ENCODE measurements at places on chromosomes 2 and 18.

GRCh38 chr18:47788621-47789020, 141.8 kb downstream of the SMAD2 start:
- DNase-seq, result no peak

DNA sequence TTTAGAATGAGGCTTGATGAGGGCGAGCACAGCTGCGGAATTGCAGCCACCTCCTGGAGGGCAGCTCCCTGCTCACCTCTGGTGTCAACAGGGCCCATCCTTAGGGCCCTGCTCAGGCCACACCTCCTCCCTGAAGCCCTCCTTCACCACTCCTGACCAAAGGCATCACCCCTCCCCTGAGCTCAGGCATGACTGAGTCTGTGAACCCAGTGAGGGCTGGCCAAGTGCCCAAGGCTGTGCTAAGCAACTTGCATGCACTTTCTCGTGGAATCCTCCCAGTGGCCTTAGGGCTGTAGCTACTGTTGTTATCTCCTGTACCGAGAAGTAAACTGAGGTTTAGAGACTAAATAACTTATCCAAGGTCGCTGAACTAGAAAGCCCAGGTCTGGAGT, 101.7 kb downstream of the KLHL29 start:
- no peak for DNase-seq

GRCh38 chr2:138841459-138841858, 61.3 kb upstream of the NXPH2 start:
- DNase-seq, result no peak

DNA sequence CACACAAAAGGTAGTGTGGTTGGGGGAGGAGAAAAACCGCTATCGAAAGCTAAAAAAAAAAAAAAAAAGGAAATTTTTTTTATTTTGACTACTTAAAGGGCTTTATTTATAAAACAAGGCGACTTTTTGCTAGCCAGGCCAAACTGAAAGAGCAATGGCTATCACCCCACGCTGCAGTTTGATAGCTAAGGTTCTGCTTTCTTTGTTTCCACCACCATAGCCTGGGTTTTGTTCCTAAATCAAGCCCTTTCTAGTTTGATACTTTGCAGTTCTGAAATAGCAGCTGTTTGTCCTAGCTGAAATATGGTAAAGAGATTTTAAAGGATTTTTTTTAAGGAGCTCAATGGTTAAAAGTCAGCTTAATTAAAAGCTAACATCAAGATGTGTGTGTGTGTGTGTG, 67.4 kb upstream of the ABCA12 start:
- DNase-seq, result no peak

DNA sequence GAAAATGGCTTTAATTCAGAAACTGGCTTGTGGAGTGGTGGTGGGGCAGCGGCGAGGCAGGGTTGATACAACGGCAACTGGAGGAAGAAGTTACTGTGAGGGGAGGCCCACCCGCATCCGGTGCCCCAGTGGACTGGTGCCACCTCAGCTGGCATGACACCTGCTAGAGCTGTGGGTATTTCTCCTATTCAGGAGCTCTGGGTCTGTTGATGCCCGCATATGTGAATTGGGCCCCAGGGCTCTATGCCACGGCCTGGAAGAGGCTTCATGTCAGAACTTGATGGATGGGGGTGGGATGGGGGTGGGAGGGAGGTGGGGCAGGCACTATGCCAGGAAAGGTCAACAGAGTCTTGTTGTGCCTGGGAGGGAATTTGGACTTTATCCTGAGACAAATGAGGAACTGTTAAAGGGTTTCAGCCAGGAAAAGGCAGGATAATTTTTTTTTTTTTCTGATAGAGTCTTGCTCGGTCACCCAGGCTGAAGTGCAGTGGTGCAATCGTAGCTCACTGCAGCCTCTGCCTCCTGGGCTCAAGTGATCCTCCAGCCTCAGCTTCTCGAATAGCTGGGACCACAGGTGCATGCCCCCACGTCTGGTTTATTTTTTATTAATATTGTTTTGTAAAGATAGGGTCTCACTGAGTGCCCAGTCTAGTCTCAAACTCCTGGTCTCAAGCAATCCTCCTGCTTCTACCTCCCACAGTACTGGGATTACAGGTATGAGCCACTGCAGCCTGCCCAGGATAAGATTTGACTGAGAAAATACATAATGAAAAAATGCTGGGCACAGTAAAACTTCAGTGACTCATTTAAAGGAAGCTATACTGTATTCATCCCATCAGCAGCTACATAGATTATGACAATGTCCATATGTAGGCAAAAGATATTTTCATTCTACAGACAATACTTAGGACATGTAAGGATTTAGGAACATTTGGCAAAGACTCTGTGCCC, 52.6 kb downstream of the SH2D6 start:
- DNase-seq, result no peak

DNA sequence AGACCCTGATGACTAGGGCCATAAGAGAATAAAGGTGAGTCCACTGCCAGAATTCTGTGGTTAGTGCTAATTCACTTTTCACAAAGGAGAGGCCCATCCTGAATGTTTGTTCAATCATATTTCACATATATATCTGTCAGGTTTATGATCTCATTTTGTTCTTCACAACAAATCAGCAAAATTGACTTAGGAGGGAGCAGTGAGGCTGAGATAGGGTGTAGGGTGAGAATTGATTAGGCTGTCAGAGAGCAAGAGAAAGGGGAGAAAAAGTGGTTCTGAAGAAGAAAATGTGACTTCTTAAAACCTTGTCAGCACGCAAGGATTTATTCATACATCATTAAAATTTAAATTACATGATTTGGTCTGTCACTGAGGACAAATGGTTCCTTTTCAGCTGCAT, 117.7 kb downstream of the FHOD3 start:
- peak; percentile 15 for DNase-seq

DNA sequence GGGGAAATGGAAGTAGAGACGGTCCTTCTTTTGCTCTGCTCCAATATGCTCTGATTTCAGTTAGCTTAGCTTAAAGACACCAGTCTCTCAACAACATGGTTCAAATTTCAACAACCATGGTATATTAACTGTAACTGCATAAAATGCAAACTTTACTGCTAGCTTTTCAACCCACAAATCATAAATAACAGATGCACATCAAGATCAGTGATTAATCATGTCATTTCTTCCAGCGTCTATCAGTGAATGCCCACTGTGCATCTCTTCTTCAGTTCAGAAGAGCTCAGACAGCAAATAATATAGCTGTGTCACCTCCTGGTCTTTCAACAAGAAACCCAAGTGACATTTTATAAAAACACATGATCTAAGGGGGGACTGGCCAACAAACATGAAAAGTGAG, 12.6 kb downstream of the PECR start:
- DNase-seq, result no peak

GRCh38 chr18:39205565-39206195, 1640.1 kb upstream of the CELF4 start:
- DNase-seq, result no peak

- DNase-seq, result peak; percentile 35
Measured at GRCh38 chr2:50535971-50536759, 495.8 kb downstream of the NRXN1 start.

DNA sequence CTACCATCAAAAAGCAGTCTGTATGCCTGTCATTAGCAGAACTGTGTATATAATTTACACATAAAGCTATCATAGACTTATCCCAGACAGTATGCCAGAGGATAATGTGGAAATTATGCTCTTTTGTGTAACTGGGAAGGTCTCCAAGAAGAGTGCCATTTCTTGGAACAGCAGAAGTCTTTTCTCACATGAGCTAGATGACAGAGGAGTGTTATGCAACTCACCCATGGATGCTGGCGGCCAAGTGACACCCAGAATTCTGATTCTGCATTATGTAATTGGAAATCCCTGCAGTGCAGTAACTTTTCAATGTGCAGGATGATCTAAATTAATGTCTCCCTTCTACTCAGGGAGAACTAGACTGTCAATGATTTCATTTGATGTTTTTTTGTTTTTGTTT, 160.0 kb downstream of the UBE2E3 start:
- no peak for DNase-seq

DNA sequence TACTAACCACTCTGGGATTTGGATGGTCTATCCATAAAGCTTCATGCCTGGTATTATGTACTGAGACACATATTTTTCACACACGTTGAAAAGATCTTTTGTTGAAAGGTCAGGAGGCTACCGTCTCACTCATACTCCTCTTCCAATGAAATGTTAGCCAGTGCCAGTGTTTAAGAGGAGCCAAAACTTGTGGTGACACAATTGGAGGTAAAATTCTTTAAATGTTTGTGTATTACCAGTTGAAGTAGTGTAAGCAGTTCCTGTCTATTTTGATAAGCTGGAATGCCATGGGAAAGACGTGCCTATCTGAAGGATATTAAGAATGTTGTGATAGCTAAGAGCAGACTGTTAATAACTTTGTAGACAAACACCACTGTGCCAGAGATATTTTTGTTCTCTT, 32.1 kb downstream of the MARCHF7 start:
- DNase-seq, result no peak

DNA sequence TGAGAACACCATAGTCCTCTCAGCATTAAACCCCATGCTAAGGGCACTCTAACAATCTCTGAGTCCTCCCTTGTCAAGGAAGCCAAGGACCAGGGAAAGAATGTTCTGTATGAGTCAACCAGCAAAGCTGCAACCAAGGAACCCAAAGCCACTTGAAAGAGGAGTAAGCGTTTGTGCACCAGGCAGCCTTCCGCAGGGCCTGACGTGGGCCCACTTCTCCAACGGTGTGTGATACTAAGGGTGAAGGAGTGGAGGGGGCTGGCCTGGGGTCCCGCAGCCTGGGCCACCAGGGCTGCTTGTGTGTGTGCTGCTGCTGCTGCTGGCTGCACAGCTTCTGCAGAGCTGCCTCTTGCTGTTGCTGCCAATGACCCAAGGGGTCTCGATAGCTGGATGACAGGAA, 30.1 kb upstream of the GALNT14 start:
- no peak for DNase-seq

DNA sequence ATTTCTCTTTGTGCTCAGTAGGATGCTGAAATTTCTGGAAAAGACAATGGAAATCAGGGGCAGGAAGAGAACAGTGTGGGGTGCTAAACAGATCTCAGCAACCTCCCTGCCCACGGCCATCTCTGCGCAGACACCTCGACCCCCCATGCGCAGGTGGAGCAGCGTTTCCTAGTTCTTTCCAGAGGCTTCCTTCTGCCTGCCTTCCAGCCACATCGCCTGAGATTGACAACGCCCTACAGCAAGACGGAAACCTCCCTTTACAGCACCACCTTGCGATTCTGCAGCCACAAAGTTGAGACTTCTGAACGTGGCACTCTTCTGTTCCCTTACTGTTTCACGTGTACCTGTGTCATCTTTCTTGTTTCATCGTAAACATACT, 31.4 kb upstream of the CASP8 start:
- no peak for DNase-seq

GRCh38 chr18:42290318-42291307, 335.6 kb downstream of the PIK3C3 start:
- DNase-seq, result peak; percentile 49

DNA sequence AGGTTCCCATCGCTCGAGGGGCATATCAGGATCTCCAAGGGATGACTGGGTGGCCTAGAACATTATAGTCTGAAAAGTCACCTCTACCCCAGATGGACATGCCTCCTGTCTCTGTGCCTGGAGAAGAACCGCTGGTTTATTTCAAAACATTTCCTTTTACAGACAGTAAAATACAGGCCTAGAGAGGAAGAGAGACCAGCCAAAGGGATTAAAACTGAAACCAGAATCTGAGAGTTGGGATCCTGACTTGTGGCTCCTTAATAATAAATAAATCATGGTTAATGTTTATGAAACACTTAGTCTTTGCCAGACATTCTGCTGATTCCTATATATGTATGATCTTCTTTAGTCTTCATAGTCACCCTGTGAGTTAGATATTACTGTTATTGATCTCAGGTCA, 153.7 kb downstream of the DDX1 start:
- DNase-seq, result no peak

- DNase-seq, result no peak
Measured at GRCh38 chr18:30988440-30988839, 54.1 kb downstream of the DSC3 start.

DNA sequence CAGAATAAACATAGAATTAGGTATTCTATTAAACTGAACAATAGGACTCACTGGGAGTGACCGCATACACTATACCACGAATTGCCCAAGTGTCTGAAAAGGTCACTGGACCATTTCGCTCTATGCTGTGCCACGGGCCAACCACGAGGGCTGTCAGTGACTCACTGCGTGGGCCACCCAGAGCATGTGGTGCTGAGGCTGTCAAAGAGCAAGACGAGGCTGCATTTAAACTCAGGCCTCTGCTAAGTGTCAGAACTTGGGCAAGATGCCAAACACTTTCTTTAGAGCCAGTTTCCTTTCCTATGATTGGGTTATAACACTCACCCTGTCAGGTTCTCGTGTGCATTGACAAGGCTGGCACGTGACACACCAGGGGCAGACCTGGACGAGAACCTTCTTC, 97.5 kb downstream of the SH3YL1 start:
- no peak for DNase-seq

- DNase-seq, result no peak
Measured at GRCh38 chr2:238689331-238689730, 158.6 kb upstream of the TWIST2 start.

DNA sequence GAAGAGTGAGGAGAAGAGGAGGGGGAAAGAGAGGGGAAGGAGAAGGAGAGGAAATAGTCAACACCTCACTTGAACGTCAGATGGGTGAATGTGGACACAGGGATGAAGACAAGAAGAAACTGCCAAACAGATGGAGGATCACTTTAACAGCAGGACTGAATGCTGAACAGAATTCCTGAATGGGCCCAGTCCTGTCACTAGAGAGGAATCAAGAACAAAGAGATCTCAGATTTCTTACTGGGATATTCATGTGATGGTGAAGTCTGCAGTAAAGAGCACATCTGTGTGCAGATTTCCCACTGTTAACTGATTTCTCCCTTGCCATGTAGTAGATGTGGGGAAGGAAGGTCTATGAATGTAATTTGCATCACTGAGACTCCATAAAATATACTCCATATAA, 135.4 kb downstream of the L3MBTL4 start:
- no peak for DNase-seq

DNA sequence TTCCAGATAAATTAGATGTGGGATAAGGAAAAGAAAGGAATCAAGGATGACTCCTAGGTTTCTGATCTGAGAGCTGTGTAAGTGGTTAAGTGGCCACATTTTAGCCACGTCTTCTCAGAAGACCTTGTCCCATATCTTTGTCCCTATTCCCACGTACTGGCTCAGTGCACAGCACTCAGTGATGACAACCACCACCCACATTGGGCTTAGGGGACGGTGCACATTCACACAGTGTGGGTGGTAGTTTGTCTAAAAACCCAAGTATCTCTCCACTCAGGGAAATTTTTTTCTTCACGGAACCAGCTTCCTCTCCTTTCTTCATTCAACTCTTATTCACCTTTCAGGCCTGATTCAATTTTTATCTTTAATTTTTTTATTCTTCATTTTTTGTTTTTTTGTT, 30.6 kb upstream of the GCC2 start:
- no peak for DNase-seq

DNA sequence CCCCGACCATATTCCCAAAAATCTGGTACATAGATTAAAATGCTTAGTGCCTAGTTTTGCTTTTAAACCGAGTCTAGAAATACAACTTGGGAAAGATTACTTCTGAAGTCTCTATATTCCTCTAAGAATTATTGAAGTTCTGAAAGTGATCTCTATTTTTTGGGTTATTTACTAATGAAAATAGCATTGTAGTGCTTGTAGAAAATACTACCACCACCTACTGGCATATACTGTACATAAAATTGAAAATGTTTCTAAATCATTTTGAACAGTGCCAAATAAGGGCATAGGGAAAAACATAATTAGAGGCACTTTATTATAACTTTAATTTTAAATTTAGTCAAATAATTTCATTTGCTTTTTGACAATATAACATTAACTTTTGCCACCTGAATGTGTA, 1399.6 kb upstream of the ZEB2 start:
- DNase-seq, result no peak

- DNase-seq, result no peak
Measured at GRCh38 chr2:186595219-186595618, 5.4 kb downstream of the ITGAV start.
